Hematopoietic multipotent progenitor cell treated with erythropoietin and hydrocortisone succinate and interleukin-3 and kit ligand, for 8 days (in vitro differentiated cells): ENCODE measurements at places on chromosomes 1 and 21.

GRCh38 chr1:224380003-224380402 is 23.3 kb downstream of the CNIH4 start:
- DNase-seq: peak; percentile 20

GRCh38 chr1:201988601-201989000 is 6.2 kb downstream of the RNPEP start:
- DNase-seq: no peak

GRCh38 chr21:29366532-29366931 is 67.8 kb downstream of the BACH1 start:
- no peak for DNase-seq

GRCh38 chr1:62196086-62196690 is 1.5 kb downstream of the L1TD1 start:
- DNase-seq: no peak

DNA sequence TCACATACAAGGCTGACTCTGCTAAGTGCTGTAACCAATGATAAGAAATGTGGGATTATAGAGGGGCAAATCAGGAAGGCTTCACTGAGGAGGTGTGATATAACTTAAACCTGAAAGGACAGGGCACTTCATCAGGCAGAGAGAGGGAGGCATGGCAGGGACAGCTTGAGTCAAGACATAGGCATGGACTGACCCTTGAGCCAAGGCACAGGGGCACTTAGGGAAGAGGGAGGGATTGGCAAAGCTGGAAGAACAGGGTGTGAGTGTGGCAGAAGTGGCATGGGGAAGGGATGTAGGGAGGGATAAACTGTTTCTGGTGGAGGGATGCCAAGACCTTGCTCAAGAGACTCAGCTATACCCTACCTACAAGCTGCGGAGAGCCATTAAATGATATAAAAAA is 81.3 kb downstream of the PLXNA2 start:
- no peak for DNase-seq

DNA sequence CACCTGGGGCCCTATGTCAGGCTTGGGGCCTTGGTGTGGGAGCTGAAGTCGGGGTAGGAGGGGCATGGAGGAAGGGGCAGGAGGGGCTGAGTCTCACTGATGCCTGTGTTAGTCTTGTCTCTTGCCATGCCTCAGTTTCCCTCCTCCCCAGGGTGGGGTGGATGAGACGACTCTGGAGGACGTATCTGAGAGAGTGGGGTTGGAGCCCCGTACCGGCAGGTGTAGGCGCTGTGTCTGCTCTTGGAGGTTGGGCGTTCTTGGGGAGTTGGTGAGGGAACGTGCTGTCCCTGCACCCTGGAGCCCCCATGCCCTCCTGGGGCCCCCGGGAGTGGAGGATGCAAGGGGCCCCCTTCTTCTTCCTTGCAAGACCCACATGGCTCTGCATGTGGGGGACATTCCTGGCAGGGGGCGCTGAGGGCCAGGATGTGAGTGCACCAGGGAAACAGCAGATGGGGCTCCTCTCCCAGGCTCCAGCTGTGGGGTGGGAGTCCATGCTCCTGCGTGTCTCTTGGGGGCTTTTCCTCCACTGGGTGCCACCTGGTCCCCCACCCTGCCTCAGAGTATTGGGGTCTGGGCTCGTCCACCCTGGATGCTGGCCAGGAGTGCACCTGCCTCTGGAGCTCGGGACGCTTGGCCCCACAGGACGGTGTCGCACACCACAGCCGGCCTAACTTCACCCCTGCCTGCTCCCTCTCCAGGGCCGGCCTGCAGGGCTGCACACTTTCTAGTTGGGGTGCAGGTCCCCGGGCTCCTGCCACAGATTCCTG is 1.4 kb upstream of the TNFRSF14 start:
- peak; percentile 69 for DNase-seq

- no peak for DNase-seq
Observed at GRCh38 chr1:76764638-76765454, 102.4 kb upstream of the ST6GALNAC5 start.

- DNase-seq: no peak
Observed at GRCh38 chr21:44932408-44933181, 7.2 kb upstream of the SLX9 start.

GRCh38 chr1:104073463-104073902 is 323.8 kb downstream of the AMY1C start:
- no peak for DNase-seq

- DNase-seq: no peak
Observed at GRCh38 chr1:228210712-228211530, 3.1 kb downstream of the OBSCN start.

DNA sequence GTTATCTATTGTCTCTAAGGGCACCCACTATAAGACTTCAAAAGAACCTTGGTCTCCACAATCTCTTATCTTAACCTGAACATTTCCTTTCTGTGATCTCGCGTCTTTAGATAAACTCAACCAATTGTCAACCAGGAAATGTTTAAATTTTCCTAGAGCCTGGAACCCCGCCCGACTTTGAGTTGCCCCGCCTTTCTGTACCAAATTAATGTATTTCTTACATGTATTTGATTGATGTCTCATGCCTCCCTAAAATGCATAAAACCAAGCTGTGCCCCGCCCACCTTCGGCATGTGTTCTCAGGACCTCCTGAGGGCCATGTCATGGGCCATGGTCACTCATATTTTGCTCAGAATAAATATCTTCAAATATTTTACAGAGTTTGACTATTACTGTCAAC is 5.9 kb upstream of the CXADR start:
- peak; percentile 10 for DNase-seq

GRCh38 chr21:36211660-36212512 is 55.3 kb downstream of the DOP1B start:
- no peak for DNase-seq

GRCh38 chr1:54222711-54223110 is 22.7 kb downstream of the MRPL37 start:
- no peak for DNase-seq

GRCh38 chr1:33072707-33073106 is 8.2 kb upstream of the AZIN2 start:
- no peak for DNase-seq

GRCh38 chr1:112937070-112937469 is 18.9 kb downstream of the SLC16A1 start:
- no peak for DNase-seq

DNA sequence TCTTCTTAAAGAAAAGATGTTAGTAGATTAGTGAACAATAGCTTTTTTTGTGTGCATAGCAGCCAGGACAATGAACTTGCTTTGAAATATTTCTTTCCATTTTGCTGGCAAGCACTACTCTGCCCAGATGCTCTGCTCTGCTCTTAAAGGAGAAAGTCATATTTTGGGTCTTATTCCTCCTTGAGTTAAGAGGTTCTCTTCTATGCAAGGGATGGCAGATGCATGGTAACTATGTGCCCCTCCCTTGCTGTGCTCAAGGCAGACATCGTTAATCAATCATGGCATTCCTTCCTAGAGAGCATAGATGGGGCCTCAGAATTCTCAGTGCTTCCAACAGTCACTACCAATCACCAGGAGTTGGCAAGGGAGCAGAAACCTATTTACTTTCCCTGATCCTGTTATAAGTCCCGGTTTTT is 27.6 kb downstream of the NIPAL3 start:
- no peak for DNase-seq
